Stimulated activated CD4-positive, alpha-beta T cell treated with anti-CD3 and anti-CD28 coated beads, Interleukin-4, amount 100 ng/mL, for 24 hours (primary cell): ENCODE measurements at places on chromosomes 3 and 15.
A peak's percentile ranks its signal among the peaks of the same experiment; 100 is the strongest.

DNA sequence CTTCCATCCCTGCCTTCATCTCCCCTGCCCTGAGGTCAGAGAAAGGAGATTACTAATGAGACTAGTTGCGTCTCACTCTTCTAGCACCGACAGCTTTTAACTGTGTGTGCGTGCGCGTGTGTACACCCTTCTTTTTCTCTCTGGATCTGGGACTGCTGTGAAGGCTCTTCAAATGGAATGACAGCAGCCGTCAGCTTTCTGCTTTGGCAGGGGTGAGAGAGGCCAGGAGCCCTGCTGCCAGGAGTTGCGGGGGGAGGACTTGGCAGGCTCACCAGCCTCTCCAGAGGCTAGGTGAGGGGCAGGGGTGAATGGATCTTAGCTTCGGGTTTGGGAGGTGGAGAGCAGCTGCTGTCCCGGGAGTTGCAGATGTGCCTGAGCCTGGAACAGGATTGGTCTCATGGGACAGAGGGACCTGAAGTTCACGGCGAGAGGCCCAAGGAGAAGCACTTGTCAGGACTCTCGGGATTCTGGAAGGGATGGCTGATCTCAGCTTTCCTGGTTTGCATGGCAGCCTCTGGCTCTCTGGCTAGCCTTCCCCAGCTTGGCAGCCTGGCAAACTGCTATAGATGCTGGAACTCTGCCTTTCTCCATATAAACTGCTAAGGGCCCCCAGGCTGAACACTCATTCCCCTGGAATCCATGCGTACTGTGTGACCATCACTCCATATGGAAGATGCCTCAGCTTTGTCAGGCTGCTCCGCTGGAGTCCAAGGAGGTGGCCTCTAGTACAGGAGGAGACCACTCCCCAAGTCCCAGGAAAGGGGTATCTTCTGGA is 16.6 kb downstream of the TEX264 start:
- DNase-seq = no peak

DNA sequence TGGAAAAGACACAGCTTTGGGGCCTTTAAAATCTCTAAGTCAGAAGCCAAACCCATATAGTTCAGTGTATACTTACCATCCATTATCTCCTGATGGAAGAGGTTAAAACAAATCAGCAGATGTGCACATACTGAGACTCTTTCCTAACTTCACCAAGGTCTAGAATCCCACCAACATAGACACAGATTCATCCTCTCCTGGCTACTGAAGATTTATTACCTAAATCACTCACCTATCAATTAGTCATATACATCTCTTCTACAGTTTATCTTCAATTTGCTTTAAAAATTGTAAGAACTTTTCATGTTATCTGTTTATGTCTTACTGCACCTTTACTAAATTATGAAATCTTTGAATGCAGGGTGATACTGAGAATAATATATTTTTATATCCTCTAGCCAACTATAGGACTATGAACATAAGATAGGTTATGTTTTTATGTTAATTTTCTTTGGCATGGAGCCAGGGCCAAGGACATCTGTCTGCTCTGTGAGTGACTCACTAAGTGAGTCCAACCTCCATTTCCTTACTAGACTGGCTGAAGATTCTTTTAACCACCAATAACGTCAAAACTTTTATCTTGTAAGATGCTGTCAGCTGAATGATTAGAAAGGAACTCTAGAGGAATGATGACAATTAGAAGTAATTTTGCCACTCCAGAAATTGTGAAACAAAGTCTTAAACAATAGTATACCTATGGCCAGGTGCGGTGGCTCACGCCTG is 397.6 kb downstream of the FOXP1 start:
- peak; percentile 53 for DNase-seq

DNA sequence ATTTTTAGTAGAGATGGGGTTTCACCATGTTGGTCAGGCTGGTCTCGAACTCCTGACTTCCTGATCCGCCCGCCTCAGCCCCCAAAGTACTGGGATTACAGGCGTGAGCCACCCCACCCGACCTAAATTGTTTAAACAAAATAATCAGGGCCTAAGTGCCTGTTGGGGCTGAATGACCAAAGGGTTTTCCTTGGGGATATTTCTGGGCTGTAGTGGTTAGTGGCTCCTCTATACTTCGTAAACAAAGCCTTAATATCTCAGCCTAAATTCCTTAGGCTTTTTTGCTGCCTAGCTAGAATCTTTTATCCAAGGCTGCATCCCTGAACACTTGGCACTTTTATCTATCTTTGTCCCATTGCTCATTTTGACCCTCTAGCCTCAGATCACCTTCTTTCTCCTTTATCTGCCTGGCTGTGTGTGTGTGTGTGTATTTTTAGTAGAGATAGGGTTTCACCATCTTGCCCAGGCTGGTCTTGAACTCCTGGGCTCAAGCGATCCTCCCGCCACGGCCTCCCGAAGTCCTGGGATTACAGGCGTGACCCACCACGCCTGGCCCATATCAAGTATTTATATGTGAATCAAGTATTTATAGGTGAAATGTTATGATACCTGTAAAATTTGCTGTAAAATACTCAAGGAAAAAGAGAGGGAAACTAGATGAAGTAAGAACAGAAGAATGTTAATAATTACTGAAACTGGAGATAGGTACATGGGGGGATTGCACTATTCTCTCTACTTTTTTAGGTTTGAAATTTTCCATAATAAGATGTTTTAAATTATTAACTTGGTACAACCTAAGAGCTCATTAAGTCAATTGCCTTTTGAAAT is 1.8 kb downstream of the NUSAP1 start:
- no peak for DNase-seq

DNA sequence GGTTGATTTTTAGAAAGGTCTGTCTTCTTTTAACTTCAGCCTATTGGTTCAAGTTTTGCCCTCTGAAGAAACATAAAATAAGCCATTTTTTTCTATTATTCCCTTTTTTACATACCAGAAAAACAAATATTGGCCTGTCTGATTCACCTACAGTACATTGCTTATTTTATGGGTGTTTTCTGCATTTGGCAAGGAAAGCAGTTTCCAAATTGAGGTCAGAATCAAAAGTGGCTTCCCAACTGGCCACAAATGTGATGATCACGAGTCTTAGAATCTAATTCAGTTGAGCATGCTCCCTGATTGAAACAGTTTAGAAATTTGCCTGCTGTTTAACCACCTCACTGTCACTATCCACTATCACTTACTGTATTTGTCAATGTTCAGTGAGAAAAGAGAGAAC is 106.9 kb upstream of the CHMP2B start:
- no peak for DNase-seq

DNA sequence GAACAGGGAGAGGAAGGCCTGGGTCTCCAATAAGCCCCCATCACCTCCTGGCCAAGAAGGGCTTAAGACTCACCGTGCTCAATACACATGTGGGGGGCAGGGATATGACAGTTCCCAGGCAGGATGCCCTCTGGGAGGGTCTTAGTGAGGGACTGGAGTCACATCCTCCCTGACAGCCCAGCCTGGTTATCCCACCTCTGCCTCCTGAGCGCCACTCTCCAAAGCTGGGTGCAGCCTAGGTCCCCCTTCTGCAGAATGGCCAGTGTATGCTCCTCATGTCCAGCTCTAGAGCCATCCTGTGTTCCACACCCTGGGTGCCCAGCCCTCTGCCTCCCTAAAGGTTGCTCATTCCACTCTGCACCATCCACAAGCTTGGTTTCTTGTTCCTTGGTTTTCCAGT is 1.2 kb upstream of the SHISA5 start:
- DNase-seq = no peak

DNA sequence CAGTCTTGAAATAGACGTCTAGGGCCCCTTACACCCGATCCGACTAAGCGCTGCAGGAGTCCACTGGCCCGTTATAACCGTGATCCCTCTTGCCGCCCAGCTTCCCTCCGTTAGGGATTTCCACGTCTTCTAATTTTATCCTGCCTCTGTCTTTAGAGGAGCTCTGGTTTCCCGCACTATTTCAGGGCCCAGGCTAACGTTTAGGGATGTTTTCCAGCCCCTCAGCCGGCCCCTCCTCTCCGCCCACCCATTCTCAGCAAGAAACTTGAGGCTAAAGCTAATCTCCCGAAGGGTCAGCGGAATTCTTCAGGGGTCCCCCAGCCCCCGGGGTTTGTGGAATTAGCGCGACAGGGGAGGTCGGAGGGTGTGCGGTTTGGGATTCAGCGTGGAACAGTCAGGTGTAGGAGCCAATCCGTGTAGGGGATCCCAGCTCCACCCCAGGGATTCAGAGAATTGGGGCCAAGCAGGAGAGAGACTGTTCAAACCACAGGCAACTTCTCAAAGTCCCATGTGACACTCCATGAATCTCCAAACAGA is 1.6 kb downstream of the PTX3 start:
- DNase-seq = no peak
